ENCODE measurements at places on chromosomes 7 and 10.

- DNase-seq = no peak
Observed at GRCh38 chr10:53646525-53646924, 873.9 kb upstream of the MBL2 start.

DNA sequence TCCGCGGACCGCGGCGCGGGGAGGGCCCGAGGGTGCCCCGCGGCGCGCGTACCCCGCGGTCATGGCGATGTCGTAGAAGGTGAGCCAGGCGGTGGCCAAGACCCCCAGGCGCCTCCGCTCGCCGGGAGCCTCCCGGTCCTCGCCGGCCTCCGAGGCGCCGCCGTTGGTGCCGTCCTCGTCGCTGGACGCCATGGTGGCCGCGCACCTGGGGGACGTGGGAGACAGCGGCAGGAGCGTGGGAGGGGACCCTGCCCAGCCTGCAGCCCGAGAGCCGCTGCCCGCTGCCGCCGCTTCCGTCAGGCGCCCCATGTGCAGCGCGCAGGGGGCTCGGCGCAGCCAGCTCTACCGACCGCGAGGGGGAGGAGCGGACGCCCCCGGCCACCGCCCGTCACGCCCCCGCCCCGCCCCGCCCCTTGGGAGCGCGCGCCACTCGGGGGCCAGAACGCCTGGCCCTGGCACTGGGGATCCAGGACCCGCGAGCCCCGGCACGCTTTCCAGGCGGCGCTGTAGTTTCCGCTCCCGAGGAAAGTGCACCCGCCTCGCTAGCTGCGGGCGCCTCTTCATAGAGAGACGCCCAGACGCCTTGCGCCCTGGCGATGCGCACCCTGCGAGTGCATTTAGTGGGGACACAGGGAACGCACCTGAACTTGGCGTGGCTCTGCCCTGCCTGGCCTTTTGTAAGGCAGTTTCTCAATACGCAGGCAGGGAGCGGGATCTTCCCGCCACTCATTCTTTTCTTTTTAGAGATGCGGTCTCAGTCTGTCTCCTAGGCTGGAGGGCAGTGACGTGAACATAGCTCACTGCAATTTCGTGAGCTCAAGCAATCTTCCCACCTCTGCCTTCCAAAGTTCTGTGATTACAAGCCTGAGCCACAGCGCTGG lies at the start of gene HACD1:
TSS of gene HACD1 (minus strand) at position 344 of the 881 bp plus-strand sequence. CDS start at position 309, 35 bp downstream.
- peak; percentile 28 for DNase-seq

DNA sequence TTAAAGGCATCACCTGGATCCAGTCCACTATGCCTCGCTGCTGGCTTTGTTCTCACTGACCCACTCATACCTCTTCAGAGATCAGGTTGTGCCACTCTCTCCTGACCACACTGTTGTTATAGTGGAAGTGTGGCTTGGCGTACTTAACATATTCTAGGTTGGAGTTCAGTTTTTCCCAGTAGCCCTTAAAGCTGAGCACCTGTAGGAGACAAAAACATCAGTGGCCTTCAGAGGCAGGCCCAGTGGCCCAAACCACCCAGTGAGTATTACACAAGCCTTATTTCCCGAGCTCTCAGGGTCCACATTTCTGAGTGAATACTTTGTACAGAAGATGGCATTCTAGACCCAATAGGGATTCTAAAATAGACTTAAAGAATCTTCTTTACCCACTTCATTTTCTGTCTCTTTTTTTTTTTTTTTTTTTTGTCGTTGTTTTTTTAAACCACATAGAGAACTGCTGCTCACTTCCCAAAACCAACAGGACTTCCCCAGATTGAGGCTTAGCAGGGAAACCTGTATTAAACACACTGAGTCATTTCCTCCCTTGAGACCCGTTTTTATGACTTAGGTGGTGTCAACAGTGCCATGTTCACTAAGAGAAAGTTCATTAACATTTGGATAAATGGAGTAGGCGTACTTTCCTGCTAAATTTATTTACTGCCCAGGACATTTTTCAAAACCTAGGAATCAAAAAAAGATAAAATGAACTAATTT lies 85.8 kb downstream of the GSAP start:
- no peak for DNase-seq

DNA sequence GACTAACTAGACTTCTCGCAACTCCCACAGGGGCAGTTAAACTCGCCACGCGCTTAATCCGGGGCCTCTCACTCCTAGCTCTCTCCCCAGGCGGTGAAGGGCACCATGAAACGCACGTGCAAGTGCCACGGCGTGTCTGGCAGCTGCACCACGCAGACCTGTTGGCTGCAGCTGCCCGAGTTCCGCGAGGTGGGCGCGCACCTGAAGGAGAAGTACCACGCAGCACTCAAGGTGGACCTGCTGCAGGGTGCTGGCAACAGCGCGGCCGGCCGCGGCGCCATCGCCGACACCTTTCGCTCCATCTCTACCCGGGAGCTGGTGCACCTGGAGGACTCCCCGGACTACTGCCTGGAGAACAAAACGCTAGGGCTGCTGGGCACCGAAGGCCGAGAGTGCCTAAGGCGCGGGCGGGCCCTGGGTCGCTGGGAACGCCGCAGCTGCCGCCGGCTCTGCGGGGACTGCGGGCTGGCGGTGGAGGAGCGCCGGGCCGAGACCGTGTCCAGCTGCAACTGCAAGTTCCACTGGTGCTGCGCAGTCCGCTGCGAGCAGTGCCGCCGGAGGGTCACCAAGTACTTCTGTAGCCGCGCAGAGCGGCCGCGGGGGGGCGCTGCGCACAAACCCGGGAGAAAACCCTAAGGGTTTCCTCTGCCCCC lies 19.5 kb downstream of the WNT8B start:
- DNase-seq = peak; percentile 43

- no peak for DNase-seq
Observed at GRCh38 chr10:86046845-86047460, 319.6 kb downstream of the GRID1 start.

GRCh38 chr7:17056491-17057142 lies 174.8 kb upstream of the AGR3 start:
- DNase-seq = no peak

DNA sequence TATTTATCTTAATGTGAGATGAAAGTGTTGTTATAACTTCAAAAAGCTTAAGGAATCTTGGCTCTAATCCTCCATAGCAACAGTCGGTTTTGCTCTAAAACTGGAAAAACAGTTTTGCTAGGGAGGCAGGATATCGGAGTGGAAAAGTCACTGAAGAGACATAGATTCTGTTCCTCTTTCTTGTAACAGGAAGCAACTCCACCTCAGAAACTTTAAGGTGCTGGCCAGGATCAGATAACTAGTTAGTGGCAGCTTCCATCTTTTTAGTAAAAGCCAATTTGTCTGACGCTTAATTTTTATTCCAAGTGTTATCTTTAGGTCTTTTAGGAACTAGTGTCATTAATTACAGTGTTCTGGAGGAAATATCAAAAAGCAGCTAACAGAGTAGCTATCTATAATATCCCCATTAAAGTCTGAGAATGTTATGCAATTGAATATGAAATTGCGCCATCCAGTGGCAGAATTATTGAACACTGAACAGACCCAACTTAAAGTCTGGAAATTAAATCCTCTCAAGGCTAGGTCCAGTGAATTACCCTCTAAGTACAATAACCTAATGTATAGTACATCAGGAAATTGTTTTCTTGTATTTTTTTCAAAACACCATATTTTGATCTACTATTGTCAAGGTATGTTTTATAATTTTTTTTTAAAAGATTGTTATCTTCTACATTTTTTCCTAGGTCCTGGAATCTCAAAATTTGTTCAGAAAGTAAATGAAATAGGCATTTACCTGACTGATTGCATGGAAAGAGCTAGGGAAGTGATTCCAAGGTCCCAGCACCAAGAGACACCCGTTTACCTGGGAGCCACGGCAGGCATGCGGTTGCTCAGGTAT lies 65.9 kb upstream of the CC2D2B start:
- peak; percentile 4 for DNase-seq

GRCh38 chr10:48981310-48981907 lies 41.8 kb upstream of the LRRC18 start:
- DNase-seq = no peak

GRCh38 chr10:123357421-123357930 lies 203.3 kb downstream of the BUB3 start:
- DNase-seq = no peak

DNA sequence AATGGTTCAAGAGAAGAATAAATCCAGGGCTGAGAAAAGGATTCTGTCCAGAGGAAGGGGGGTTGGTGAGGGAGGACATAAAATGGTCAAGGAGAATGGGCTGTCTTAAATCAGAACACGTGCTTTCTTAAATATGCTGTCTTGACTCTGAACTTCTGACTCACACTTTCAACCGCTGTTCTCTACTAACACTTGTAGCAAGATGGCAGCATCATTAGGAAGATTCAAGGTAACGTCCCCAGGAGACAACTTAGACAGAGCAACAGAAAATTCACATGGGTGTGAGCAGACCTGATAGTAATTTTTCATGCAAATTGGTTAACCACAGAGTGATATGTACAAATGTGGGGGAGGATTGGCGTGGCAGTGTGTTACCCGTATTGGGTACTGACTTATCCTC lies 126.8 kb upstream of the GALNT17 start:
- no peak for DNase-seq

DNA sequence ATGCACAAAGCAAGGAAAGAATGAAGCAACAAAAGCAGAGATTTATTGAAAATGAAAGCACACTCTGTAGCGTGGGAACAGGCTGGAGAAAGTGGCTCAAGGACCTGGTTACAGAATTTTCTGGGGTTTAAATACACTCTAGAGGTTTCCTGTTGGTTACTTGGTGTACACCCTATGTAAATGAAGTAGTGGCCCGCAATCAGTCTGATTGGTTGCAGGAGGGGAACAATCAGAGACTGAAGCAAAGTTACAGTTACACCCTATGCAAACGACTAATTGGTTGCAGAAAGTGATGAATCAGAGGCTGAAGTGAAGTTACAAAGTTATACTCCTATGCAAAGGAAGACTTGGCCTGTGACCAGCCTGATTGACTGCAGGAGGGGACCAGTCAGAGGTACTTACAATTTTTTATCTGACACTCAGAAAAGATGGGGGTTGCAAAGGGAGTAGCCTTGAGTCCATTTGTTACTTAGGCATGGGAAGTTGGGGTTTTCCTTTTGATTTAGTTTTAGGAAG lies 3.6 kb upstream of the MTPN start:
- DNase-seq = no peak

All from stimulated activated CD4-positive, alpha-beta T cell treated with anti-CD3 and anti-CD28 coated beads, Interleukin-1b, Interleukin-23, amount 100 ng/mL, for 1 hour (primary cell).